ENCODE measurements at places on chromosomes 4 and X.

- DNase-seq = no peak
Measured at GRCh38 chr4:100533741-100534140, 15.9 kb upstream of the EMCN start.

DNA sequence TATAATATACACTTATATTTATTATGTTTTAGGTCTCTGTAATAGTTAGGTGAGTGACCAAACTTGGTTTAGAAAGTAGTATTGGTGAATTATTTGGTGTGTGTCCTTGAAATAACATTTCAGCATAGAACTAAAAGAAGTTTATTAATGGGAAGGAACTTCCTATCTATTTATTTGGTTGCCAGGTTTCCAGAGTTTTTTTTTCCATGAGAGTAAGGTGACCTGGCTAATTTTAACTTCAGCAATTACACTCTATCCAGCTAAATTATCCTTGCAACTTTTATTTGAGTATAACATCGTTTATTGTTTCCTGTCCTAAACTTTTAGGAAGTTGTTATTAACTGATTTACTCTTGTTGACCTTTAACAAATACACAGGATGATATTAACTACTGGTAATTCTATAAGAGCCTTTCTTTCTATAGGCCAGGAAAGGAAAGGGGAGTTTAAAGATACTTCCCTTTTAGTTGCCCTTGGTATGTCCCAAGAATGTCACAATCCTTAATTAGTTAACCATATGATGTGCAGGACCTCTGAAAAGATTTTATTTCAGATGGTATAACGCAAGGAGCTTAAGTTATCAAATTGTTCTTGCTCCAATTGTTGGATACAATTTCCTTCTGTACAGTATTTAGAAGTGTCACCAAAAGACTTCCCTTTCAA lies 18.9 kb downstream of the PRDM8 start:
- DNase-seq = no peak

GRCh38 chr4:76697129-76697803 lies 200.7 kb downstream of the SOWAHB start:
- DNase-seq = no peak

DNA sequence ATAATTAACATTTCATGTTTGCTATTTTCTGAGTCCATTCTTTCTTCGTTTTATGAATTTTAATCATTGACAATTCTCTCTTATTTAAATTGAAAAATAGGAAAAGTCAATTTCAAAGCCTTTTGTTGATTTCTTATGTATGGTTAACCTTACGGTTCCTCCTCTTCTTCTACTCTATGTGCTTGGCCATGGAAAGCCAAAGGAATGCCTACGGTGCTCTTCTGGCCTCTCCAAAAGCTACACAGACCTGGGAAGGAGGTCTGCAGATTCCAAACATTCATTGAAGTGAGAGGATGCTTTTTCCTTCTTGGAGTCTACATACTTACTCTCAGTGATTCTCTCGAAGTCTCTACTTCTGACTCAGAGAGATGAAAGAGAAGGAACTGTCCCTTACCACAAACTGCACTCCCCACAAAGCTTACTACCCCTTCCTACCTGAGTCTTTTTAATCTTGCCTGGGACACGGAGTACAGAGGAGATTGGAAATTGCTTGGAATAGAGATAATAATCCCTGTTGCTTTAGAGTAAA lies 863.1 kb upstream of the FTHL17 start:
- no peak for DNase-seq

Measured in breast epithelium (tissue), 4 donors.